A172 (cell line): ENCODE measurements at places on chromosomes 2 and 18. TPM values are rescaled to one million over a fixed set of nuclear protein-coding genes. Genes with fewer than 3 reads are reported as not detected.

ANKRD29 gene
- 3.8 and 4.0 TPM in 2 replicates for total RNA-seq

AAMP gene
- 217 and 254 TPM in 2 replicates for total RNA-seq

TUBA3D gene
- not detected in 2 replicates for total RNA-seq

DNA sequence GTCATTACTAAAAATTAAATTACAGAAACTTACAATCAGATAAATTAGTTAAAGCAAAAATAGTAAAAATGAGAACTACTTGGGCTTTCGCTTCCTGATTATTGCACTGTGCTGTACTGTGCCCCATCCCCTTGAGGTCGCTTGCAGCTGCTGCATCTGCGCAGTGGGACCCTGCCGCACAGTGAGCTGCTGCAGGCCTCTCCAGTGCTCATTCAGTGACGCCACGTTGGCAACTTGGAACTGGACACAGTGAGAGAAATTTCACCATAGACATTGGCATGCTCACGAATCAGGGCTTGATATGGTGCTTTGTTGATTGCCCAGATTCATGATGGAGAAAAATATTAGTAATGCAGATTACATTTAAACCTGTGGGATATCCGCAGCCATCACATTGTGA, 290.8 kb upstream of the MYT1L start:
- DNase-seq, result no peak

DNA sequence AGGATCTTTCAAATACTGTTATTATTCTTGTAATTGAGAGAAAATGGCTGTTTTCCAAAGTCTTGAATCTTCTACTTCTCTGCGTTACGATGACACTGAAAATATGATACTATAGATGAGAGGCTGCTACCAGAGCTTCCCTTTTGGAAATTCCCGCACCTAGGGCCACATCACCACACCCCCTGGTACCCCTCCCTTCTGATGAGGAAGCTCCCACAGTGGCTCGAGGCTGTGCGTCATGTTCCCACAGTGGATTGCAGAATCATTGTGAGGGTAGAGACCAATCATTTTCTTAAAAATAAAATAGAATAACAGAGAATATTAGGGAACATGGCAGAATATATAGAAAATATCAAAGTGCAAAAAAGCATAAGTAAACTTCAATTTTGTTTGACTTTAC, 268.9 kb upstream of the SMIM21 start:
- DNase-seq, result no peak

GRCh38 chr2:226835420-226835795, 446 bp upstream of the RHBDD1 start:
- no peak for DNase-seq
